ENCODE measurements at places on chromosomes 12 and 14.

DNA sequence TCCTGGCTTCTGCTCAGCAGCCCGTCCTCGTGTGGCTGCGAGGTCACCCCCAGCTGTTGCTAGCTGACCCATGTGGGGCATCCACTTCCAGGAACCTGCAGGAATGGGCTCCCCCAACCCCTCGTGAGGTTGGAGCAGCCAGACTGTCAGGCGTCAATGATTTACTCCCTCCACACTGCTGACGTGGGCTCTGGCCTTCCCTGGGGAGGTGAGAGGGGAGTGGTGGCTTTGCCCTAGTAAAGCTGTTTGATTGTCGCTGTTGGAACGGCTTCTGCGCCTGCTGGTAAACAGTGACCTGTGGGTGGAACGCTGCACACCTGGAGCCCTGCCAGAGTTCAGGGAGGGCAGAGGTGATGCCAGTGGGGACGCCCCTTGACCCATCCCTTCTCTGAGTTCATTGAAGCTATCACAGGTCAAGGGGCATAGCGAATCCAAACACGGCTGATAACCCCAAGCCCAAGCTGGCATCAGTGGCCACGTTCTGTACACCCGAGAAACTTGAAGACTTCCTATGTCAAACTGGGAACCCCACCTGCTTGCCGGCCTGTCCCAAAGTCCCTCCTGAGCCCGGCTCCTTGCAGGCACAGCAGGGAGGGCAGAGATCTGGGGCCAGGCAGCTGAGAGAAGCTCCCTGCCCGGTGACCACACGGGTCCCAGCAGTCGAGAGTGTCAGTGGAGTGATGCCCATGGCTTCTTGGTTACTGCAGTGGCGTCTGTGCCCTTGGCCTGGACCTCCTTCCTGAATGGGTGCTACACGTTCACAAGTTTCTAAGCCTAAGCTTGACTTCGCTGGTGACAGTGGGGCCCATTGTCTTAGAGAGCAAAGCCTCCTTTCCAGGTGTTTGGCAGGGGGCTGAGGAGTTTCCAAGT is 2.7 kb downstream of the ASPG start:
- no peak for DNase-seq

DNA sequence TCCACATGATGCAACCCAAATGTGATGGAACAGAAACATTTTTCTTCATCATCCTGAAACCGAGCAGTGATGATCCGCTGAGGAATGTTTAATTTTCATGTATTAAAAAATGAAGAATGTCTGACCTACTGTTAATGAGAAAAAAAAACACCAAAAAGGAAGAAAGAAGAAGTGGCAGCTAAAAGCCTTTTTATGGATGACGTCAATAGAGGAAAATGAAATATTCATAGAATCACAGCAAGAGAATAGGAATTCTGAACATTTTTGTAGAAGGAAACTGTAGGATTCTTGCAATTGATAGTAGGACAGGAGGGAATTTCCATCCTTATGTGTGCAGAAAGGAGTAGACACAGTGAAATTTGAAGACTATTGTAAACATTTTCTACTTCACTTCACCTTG is 112.9 kb downstream of the PRKCH start:
- peak; percentile 37 for DNase-seq

DNA sequence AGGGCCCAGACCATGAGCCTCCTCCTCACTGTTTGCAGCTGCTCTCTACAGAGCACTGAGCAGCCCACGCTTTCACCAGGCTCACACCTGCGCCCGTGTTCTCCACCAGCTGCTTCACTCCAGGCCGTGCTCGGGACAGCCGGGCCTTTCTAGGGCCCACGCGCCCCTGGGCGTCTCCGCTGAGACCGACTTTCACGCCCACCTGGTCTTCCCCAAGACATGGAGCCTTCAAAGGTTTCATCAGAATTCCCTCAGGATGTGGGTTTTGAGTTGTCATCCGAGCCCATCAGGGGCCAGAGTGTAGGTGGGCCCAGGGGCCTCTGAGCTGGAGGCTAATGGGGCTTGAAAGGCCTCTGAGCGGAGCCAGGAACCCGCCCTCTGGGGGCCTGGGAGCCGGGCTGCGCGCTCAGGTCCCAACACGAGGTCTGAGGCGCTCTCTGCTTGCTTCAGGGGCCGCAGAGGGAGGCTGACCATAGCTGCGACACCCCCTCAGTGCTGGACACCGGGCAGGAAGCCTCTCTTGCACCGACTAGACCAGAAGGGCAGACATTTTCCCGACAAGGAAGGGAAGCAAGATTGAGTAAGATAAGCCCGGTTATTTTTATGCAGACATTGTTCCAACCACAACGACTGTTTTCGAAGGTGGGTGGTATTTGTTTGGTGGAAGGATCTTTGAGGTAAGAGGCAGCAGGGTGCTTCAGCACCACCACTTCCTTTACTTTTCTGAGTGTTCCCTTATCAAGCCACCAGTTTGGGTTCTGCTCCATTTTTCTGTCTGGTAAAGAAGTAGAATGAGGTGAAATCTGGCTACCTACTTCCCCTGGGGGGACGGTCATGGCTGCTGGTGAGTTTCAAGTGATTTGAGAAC is 125.0 kb upstream of the FUT8 start:
- peak; percentile 7 for DNase-seq

GRCh38 chr14:104865631-104866441 is 768 bp downstream of the CEP170B start:
- DNase-seq = peak; percentile 31

GRCh38 chr14:106372870-106373652 is 846.7 kb downstream of the TMEM121 start:
- peak; percentile 34 for DNase-seq

- no peak for DNase-seq
Measured at GRCh38 chr12:83996671-83997070, 915.9 kb downstream of the SLC6A15 start.

DNA sequence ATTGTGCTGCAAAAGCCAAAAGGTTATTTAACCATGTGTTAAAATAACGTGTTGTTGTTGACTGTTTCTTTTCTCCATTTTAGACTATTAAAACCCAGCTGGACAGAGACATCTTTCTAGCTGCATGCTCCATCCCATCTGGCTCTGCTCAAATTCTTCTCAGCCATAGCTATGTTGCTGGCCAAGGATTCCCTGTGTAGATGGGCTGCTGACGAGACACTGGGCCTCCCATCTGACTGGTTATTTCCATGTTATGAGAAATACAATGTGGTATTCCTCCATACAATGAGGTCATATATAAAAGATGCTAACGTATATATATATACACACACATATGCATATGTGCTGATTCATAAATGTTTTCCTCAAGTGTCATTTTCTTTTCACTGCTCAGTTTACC is 30.1 kb downstream of the MED13L start:
- DNase-seq = no peak

DNA sequence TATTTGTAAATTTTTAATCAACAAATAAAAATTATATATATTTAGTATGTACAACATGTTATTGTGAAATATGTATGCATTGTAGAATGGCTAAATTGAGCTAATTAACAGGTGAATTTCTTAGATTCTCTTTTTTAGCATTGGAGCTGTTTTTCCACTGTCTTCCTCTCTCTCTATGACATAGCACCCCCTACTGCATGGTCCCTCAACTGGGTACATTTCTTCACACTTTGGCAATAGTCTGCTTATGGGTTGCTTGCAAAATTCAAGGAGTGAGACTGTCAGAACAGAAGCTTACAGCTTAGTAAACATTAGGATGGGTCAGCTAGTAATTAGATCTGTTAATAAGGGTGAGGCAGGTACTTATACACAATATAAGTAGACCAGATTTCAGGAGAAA is 658.5 kb upstream of the MGAT4C start:
- no peak for DNase-seq

- DNase-seq = no peak
Measured at GRCh38 chr12:20339060-20339459, 29.3 kb upstream of the PDE3A start.
